ENCODE measurements at places on chromosomes 1 and 21.

- DNase-seq, result peak; percentile 61
Observed at GRCh38 chr1:51679435-51679834, 62.5 kb downstream of the OSBPL9 start.

DNA sequence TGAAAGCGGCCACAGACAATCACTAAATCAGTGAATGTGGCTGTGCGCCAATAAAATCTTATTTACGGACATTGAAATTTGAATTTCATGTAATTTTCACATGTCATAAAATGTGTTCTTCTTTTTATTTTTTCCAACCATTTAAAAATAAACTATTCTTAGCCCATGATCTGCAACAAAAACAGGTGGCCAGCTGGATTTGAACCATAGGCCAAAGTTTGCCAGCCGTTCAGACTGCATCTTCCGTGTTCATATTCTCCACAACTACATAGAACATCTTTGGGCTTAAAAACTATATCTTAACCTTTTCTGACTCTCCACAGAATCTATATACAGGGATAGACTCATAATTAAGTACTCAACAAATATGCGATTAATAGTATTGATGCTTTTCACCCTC is 81.2 kb upstream of the RALGPS2 start:
- DNase-seq, result no peak

DNA sequence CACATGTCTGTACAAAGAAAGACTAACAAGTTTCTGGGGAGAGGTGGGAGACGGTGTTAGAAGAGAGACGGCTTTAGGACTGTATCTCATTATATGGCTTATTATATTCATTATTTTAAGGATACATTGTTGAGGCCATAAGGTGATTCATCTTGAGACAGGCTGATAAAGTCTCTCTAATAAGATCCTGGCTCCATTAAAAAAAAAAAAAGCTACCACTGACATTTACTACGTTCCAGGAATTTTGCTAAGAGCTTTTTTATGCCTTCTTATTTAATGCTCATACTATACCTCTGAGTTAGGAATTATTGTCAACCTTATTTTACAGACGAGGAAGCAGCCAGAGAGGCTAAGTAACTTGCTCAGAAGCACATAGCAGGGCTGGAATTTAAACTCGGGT is 173.7 kb downstream of the GABPA start:
- DNase-seq, result no peak

- peak; percentile 87 for DNase-seq
Observed at GRCh38 chr1:150560011-150560438, 10.8 kb downstream of the ADAMTSL4 start.

DNA sequence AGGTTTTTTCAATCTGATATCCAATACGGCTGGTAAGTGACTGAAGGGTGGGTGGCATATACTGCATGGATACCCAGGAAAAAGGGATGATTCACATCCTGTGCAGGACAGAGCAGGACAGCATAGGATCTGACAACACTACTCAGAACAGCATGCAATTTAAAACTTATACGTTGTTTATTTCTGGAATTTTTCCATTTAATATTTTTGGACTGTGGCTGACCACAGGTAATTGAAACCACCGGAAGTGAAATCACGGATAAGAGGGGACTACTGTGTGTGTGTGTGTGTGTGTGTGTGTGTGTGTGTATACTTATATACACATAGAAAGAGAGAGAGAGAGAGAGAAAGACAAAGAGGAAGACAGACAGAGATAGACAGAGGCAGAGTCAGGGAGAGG is 23.0 kb downstream of the ERICH3 start:
- no peak for DNase-seq

DNA sequence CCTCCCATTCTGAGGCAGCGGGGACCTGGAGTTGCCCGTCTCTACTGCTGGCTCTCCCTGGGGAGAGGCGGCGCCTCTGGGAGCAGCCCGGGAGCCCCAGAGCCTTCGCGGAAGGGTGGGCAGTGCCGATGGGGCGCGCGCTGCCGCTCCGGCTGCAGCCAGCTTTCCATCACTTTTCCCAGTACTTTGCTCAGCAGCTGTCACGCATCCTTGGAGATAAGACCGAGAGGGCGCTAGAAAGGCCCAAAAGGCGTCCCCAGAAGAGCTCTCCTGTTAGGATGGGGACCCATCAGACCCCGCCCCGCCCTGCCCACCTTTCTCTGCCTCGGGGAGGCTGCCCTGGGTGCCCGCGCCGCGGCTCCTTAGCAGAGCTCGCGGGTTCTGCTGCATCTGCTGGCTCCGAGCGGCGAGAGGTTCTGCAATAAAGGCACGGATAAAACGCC is 534 bp downstream of the KCNH1 start:
- DNase-seq, result no peak

DNA sequence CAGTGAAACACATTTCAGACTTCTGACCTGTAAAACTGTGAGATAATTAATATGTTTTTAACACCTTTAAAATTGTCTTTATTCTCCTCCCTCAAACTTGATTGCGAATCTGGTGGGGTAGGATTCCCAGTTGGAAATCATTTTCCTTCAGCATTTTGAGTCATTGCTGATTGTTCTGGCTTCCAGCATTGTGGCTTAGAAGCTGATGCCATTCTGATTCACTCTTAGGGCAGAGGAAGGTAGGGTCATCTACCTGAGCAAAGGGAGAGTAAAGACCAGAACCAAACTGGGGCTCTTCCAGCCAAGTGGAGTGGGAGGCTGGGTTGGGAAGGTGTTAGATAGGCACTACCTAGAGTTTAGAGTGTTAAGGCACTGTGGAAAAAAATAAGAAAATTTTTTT is 61.2 kb downstream of the MPZL1 start:
- DNase-seq, result no peak

DNA sequence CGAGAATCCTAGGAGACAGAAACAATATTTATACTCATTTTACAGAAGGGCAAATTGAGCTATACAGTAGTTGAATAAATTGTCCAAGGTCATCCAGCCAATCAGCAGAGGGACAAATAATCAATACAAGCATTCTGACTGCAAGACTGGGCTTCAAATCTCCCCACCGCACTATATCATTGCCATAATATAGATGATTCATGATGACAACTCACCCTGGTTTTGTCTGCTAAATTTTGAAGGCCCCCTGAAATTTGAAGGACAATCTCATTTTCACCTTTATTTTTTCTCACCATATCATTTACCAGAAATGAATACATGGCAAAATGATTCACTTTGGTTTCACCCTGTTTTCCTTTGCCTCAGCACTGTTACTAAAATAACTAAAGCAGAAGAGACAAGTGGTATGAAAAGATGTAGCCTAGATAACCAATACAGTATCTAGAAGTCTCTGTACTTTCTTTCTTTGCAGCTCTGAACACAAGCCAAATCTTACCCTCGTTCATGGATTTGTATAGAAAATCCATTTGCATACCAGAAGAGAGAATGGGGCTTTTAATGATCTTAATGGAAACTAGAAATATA is 292.5 kb downstream of the TTLL7 start:
- DNase-seq, result no peak

DNA sequence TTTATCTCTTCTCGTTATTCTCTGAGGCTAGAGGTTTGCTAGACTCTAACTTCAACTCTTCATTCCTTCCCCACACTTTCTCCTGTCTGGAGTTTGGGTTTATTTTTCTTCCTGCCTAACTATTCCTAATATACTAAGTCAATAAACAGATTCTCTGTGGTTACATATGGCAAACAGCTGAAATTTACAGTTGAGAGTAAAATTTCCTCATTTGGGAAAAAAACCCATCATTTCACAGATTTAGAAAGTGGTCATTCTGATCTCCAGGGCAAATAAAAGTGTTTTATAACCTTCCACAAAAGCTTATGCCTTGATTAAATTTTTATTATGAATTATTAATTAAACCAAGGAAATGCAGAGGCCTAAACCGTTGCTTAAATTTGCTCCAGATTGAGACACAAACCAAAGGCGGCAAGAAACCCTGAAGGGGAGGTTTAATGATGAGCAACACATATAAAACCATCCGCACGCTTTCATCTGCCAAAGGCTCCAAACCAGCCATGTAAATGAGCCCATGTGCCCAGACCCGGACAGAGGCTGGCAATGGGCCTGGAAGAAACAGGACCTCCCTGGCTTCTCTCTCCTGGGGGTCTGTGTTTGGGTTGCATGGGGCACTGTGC is 201.7 kb upstream of the LMO4 start:
- DNase-seq, result no peak

DNA sequence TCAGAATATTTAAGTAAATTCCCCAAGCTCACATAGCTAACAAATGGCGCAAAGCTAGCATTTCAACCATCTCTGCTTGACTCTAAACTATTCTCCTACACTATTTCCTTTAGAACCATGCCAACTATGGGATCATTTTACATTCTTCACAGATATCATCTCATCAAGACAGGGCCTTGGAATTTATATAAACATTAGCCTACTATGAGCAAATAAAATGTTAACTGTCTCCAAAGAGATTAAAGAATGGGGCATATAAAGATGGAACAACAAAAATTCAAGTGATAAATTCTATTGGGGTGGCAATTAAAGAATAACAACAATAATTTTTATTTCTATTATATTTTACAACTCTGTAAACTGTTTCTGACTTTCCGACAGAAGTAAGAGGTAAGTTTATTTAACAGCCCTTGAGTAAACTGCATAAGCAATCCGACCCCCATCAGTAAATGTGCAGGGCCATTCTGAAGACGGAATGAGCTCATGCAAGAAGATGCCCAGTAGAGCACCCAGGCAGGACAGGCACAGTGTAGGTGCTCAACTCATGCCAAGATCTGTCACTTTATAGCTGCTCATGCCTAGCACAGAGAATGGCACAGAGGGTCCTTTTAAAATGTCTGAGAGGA is 261.9 kb downstream of the VAV3 start:
- no peak for DNase-seq

DNA sequence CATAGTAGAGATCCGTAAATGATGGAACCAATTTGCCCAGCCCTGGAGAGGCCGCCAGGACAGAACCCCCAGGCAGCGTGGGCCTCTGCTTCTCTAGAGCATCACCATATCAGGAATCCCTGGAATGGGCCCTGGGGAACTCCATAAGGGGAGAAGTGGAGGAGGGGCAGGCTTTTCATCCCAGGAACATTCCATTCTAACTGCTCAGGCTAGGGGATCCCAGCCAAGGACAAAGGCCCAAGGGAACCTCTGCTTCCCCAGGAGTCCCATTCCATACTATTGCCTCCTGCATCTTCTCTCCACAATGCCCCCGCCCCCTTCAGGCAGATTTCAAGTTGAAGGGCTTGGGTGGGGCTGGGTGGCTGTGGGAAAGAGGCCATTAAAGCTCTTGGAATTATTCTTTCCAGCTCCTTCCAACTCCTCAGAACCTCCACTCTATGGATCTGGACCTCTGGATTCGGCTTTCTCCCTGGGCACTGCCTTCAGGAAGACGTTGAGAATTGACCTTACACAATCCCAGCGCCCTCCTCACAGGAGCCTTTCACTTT is 6.0 kb downstream of the TRNP1 start:
- DNase-seq, result no peak

DNA sequence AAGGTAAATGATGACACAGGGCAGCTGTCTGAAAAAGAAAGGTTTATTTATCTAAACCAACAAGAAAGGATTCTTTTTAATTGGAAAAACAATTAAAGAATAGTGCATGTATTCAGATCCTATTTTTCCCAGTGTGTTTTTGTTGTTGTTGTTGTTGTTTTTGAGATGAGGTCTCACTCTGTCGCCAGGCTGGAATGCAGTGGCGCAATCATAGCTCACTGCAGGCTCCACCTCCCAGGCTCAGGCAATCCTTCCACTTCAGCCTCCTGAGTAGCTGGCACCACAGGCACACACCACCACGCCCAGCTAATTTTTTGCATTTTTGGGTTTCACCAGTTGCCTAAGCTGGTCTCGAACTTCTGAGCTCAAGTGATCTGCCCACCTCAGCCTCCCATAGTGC is 22.1 kb downstream of the NEK2 start:
- DNase-seq, result no peak

DNA sequence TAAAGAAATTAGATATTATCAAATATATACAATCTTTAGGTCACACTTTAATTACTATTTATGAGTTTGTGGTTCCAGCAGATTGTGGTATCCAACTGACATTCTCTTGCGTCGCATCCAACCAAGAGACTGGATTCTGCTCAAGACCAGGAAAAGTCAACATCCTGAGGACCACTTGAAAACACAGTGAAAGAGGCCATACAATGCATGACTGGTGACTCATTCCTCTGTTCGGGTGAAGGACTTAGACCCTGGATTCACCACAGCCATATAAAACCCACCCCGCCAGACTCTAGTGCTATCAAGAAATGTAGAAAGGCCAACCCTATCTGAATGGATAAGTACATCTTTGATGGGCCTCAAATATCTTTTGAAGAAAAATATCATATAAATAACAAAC is 14.5 kb upstream of the CFHR4 start:
- DNase-seq, result no peak

GRCh38 chr1:192161976-192162375 is 3.7 kb downstream of the RGS18 start:
- no peak for DNase-seq

- DNase-seq, result no peak
Observed at GRCh38 chr1:17736625-17737024, 18.5 kb upstream of the ACTL8 start.

DNA sequence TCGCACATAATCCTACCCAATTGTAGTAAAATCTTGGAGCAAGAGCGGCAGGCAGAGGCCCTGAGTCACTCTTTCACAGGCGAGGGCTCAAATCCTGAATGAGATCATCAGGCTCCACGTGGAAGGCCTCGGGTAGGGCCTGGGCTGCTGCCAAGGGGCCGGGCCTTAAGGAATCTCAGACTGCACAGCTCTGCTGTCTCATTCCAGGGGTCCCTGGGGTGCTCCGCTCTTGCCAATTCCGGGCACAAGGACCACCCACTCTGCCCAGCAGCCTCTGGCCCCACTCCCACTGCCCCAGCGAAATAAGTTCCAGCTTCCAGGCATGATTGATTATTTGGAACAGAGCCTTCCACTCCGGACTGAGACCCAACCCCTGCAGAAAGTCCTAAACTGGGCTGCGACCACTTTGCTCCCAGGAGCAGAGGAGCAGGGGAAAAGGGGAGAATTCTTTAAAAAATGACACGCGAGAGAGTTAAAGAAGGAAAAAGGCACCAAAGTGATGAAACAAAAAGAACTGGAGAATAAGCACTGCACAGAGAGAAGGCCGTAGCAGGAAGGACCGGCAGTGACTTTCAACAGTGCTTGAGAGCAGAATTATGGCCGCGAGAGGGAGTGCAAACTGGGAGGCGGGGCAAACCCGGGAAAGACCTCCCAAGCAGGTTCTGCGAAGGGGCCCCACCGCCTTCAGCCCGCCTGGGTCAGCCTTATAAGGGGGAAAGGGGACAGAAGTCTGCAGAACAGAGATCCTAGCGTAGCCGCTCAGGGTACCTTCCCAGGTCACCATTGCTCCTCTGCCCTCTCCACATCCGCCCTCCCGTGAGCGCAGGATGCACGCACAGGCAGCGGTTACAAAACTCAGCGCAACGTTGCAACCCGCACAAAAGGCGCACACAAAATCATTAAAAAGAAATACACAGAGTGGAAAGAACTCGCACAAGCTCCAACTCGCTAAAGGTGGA is 2.0 kb downstream of the ADAMTS1 start:
- no peak for DNase-seq

DNA sequence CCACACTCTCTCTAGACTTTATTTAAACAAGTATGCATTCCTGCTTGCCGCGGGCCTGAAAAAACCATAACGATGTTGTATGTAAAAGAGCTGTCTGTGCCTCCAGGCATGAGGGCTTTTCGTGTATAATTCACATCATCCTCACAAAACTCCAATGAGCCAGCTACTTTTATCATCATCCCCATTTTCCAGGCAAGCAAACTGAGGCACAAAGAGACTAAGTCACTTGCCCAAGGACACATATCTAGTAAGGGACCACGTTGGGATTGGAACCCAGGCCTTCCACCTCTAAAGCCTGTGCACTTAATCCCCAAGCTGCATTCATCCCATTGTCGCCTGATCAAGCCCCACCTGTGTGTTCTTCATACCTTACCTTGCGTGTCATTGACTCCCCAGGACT is 226.9 kb downstream of the KAZN start:
- DNase-seq, result no peak

Data from GM12865 (cell line).